ENCODE measurements at places on chromosomes 2 and 18.

GRCh38 chr2:30683236-30683956 is 123.8 kb downstream of the CAPN13 start:
- DNase-seq: no peak

DNA sequence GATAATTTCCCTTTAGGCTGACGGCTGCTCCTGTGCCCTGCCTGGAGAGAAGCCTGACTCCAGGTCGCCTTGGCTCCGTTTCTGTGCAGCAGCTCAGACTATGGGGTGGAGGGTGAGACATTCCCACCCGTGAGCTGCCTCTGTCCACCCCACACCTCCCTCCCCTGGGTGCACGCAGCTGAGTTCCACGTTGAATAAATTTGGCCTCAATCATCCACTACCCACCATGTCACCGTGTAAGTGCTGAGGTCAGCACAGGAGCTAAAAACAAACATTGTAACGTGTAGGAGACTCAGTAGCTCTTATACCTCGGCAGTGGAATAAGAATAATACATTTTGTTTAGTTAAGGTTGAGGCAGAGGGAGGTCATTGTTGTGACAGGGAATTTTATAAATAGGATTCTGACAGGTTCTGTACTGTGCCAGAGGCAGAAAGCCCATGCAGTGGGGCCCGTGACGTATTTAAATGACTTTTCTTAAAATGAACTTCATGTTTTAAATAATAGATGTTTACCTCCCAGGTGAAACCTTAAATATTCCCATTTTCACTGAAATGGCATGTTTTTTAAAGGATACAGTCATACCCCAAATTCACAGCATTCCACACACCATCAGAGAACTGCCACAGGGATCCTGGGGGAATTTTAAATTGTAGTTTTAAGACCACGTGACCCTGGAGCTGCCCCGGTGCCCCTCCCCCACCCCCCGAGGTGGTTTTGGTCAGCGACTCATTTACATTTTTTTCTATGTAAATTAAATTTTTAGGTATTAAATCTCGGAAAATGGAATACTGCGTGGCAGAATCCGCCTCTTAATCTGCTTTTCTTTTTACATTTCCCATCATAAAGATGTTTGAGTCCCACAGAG is 50.2 kb downstream of the NFATC1 start:
- no peak for DNase-seq

- DNase-seq: no peak
Measured at GRCh38 chr18:36321658-36322407, 24.3 kb downstream of the FHOD3 start.

DNA sequence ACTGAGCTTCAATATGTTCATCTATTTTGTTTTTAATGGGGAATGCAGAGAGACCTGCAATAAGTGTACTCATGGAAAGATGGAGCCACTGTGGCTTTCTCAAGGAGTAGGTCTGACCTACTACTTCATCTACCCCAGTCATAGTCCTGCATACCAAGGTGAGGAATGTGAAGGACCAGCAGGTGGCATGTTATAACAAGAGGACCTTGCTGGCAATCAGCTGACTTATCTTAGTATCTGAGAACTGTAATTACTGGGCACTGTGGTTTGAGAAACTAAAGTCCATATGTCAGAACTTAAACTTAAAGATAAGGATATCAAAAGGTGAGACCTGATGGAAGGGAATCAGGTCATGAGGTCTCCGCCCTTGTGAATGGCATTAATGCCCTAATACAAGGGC is 1104.2 kb downstream of the BCL11A start:
- no peak for DNase-seq

DNA sequence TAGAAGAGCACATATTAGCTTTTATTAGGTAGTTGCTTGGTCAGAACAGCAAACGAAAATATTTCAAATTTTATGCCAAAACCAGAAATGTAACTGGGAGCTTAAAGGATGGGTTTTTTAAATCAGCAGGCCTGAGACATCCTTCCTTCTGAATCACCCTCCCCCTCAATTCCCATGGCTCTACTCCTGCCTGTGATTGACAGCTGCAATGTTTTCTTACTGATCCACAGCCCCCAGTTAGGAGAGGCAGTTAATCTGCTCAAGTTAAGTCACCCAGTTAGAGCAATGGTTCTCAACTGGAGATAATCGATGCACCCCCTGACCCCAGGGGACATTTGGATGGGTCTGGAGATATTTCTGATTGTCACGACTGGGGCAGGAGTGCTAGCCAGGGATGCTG is 24.9 kb downstream of the KCTD18 start:
- no peak for DNase-seq

DNA sequence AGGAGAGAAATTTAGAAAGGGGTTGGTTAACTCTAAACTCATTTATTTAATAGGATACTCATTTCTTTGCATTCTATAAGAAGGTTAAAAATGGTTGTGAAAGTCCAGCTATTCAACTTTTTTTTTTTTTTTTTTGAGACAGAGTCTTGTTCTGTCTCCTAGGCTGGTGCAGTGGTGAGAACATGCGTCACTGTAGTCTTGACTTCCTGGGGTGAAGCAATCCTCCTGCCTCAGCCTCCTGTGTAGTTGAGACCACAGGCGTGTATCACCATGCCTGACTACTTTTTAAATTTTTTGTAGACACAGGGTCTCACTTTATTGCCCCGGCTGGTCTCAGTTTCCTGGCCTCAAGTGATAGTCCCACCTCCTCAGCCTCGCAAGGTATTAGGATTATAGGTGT is 11.9 kb downstream of the ELP2 start:
- no peak for DNase-seq
